ENCODE measurements at places on chromosomes 4 and X.

DNA sequence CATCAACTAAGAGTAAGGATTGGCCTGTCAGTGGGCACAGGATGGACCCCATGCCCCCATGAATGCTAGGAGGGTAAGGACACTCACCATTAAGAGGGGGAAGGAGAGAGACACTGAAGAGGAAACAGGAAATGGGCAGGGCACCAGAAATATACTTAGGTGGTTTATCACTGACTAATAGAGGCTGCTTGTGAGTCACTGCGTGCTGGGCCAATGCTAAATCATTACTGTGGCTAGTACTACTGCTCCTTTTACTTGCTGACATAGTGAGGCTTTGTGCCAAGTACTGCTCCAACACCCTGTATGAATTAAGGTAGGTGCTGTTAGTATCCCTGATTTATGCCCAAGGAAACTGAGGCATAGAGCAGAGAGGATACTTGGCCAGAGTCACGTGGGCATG is 130.4 kb upstream of the FRMPD4 start:
- DNase-seq: no peak

- DNase-seq: no peak
Observed at GRCh38 chr4:38317041-38317674, 346.8 kb upstream of the KLF3 start.

- no peak for DNase-seq
Observed at GRCh38 chrX:149274516-149275105, 230.5 kb downstream of the IDS start.

GRCh38 chr4:25838526-25838925 is 24.3 kb downstream of the SEL1L3 start:
- DNase-seq: no peak

DNA sequence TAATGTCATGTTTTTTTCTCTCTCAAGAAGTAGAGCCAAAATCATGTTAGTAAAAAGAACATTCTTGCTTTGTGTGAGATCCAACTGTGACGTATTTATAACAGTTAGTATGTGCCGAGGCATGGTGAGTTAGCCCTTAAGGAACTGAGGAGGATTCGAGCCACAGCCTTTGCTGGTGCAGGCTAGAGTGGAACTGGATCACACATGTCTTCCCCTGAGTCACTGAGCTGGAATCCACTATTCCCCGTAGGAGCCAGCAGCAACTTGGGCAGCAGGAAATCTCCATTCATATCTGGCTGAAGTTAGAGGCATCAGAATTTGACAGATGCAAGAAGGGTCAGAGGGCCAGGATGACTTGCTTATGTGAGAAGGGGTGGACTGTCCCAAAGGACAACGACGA is 144.6 kb upstream of the KIT start:
- DNase-seq: no peak

GRCh38 chr4:147828331-147828905 is 96.5 kb downstream of the ARHGAP10 start:
- no peak for DNase-seq

- DNase-seq: no peak
Observed at GRCh38 chr4:155952501-155952901, 1.2 kb downstream of the CTSO start.

DNA sequence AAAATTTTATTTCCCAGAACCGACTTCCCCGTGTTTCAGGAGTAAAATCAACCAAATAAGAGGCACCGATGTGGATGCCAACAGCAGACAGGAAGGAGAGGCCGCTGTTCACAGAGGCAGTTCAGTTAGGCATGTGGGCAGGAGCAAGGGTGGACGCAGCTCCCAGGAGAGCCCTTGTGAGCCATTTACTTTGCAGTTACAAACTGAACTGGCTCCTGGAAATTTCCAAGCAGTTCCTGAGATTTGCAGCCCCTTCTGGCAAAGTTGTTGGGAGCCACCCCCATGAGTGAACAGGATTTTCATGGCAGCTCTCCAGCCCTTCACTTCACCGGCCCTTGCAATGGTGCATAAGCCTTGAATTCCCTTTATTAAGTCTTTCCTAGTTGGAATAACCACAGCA is 189.1 kb downstream of the AFAP1 start:
- no peak for DNase-seq

DNA sequence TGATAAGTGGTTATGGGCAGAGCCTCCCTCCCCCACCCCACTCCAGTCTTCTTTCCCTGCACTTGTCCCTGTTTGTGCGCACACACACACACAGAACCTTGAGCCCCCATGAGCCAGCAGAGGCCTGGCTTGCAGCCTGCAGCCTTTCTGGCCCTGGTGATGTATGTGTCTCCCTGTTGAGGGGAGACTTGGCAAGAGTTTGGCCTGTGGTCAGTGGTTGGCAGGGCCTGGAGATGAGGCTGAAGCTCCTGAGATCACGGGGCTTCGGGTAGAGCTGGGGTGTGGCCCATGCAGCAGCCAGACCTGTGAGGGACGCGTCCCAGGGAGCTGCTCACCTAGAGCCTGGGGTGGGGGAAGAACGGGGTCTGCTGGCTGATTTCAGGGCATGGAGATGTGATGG is 2.3 kb downstream of the GPR173 start:
- no peak for DNase-seq

DNA sequence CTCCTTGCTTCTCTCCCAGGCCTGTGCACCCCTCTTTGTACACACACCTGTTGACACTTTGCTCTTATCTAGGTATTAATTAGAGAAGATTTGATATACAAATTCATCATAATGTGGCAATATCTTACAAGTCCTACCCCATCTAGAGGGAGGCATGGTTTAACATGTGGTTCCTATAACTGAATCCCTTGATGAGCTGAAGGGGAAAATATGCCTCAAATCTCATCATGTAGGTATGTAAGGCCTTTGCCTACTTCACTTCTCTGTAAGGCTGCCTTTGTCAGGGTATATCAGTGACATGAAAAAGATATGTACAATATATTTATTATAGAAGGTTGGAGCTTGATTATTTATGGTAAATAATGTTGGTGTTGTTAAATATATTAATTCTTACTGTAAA is 31.9 kb downstream of the HTR2C start:
- no peak for DNase-seq

DNA sequence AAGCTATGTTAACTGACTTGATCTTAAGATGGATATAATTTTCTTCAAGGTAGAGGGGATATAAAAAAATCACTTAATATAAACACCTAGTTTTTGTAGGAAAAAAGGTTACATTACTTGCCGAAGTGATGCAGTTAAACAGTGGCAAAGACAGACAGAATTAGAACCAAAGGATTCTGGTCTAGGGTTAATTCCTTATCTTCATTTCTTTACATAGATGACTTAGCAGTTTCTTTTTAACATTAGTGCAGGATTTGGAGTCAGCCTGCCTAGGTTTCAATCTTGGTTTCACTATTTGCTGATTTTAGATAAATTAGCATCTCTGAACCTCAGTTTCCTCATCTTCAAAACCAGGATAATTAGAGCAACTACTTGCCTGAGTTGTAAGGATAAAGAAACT is 14.3 kb downstream of the ZAR1 start:
- no peak for DNase-seq

GRCh38 chrX:69238114-69238886 is 73.0 kb upstream of the PJA1 start:
- DNase-seq: no peak

- DNase-seq: no peak
Observed at GRCh38 chr4:6568689-6569332, 6.2 kb upstream of the MAN2B2 start.

GRCh38 chr4:172207258-172207657 is 394.1 kb downstream of the GALNTL6 start:
- no peak for DNase-seq

DNA sequence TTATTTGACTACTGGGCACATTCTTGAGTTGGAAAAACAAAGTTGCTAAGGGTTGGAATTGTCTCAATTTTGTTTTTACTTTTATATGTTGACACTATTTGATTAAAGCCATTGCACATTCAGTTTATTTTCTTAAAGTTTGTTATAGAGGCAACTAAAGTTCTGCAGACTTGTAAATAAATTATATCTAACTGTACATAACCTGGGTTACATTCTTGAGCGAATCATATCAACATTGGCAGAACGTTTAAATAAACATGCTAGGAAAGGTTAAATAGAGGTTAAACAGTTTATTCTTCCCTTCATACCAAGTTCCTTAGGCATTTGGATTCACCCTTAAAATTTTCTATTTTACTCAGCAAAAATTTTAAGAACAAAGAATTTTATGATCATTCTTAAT is 74.5 kb downstream of the UCHL1 start:
- no peak for DNase-seq

- DNase-seq: no peak
Observed at GRCh38 chr4:185278716-185279115, 69.3 kb downstream of the SNX25 start.

GRCh38 chrX:51694254-51694653 is 11.6 kb upstream of the CENPVL2 start:
- no peak for DNase-seq

DNA sequence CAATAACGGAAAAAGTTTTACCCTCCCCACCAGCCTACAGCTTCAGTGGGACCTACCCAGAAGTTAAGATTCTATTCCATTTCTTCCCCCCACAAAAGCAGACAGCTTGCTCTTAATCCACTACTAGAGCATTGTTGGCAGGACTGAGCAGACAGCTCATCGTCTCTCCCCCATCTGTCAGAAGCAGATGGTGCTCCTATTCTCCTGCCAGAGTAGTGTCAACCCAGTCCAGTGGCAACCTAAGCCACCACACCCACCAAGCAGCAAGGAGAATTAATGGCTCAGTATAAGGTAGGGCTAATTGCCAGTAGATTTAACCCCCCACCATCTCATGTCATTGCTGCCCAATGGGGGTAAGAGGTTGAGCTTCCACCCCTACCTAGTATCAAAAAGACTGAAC is 62.0 kb downstream of the AWAT2 start:
- DNase-seq: no peak

- DNase-seq: no peak
Observed at GRCh38 chr4:137905930-137906329, 336.2 kb downstream of the SLC7A11 start.

DNA sequence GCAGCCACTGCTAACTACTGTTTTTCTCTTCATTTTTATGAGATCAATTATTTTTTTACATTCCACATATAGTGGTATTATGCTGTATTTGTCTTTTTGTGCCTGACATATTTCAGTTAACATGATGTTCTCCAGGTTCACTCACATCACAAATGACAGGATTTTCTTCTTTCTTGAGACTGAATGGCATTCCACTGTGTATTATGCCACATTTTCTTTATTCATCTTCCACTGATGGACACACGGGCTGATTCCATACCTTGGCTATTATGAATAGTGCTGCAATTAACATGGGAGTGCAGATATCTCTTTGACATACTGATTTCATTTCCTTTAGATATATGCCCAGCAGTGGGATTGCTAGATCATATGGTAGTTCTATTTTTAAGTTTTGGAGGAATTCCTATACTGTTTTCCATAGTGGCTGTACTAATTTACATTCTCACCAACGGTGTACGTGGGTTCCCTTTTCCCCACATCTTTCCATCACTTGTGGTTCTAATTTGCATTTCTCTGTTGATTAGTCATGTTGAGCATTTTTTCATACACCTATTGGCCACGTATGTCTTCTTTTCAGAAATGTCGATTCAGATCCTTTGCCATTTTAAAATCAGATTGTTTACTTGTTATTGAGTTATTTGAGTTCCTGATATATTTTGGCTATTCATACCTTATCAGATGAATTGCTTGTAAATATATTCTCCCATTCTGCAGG is 14.9 kb upstream of the ZCCHC4 start:
- no peak for DNase-seq

DNA sequence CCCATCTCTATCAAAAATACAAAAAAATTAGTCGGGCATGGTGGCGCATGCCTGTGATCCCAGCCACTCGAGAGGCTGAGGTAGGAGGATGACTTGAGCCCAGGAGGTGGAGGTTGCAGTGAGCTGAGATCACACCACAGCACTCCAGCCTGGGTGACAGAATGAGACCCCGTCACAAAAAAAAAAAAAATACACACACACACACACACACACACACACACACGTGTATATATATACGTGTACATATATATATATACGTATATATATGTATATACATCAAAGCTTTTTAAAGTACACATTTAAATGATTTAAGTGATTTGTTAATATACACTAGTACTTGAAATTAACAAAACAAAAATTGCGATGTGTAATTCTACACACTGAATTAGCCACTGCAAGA is 6.0 kb downstream of the FBXW7 start:
- no peak for DNase-seq

- no peak for DNase-seq
Observed at GRCh38 chrX:41036668-41037326, 48.4 kb upstream of the USP9X start.

- no peak for DNase-seq
Observed at GRCh38 chr4:69744157-69744478, 16.3 kb downstream of the SULT1B1 start.

- DNase-seq: no peak
Observed at GRCh38 chr4:154485127-154485773, 6.3 kb downstream of the DCHS2 start.

DNA sequence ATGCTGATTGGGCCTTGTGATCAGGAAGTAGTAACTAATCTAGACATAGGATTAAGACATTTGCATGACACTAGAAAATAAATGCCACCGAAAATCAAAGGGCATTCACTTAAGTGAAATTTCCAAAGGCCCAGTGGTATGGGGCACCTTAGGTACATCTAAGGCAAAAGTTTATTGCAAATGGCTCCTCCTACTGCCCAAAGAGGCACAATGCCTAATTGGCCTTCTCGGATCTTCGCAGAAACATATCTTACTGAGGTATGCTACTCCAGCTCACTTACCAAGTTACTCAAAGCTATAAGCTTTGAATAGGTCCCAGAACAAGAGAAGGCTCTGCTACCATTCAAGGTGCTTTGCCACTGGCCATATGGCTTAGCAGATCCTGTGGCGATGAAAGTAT is 174.8 kb upstream of the CXCL13 start:
- DNase-seq: no peak

DNA sequence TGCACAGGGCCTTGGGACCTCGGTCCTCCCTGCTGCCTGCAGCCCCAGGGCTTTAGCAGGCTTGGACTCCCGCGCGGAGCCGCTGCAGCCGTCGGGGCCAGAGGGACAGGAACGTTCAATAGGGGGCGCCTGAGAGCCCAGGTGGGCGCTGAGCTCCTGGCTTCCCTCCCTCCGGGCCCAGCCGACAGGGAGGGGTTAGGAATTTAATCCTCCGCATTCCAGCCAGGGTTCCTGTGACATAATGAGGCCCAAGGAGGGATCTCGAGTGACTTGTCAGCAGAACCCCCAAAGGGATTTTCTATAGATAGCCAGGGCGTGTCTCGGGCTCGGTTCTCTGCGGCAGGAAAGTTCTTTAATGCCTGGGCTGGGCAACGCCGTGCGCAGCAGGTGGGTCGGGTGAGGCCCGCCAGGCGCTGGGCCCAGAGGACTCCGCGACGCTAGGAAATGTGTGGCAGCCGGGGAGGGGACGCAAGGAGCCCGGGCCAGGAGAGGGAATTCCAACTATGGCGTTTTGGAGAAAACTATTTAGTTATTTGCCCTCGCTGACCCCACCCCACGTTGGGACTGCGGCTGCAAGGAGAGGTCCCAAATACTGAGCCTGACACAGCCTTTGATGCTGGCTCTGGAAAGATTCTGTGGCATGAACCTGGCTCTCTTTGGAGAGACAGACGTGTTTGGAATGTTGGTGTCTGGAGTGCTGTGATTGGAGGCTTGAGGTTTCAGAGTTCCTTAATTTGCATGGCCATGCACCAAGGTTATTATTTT is 285.2 kb upstream of the GATB start:
- no peak for DNase-seq

GRCh38 chr4:100986360-100986868 is 360.9 kb downstream of the PPP3CA start:
- DNase-seq: no peak

All from activated CD4-positive, alpha-beta memory T cell treated with anti-CD3 and anti-CD28 coated beads, Interleukin-2, amount 10 ng/mL, durations not matched to agents 7 days and 5 days (primary cell).